ENCODE measurements at places on chromosomes 7 and 10.

- no peak for DNase-seq
These were observed 31.9 kb upstream of the SAMD8 start for GRCh38 chr10:75079436-75080083.

DNA sequence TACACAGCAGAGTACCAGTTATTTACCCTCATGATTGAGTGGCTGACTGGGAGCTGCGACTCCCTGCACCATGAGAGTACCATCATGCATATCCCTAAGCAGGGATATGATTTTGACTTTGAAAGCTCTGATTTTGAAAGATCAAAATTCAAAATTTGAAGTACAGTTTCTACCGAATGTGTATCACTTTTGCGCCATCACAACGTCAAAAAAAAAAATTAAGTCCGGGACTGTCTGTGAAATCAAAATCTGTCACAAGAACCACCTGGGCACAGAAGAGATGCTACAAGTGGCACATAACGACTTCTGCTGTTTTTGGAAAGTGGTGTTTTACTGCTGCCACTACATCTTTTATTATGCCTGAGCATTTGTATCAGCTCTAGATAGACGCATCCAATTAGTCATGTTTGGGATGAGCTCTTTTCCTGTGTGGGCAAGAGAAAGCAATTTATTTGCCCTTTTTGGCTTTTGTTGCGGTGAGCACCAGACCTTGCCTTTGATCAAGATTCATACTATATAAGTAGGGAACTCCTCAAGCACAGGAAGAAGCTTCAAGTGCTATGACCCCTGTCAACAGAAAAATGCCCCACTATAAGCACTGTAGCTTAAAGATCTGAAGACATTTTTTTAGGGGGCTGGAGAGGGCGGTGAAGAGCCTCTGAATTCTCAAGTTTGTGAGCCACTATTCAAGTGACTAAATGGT is 10.7 kb downstream of the MTPN start:
- DNase-seq, result no peak

DNA sequence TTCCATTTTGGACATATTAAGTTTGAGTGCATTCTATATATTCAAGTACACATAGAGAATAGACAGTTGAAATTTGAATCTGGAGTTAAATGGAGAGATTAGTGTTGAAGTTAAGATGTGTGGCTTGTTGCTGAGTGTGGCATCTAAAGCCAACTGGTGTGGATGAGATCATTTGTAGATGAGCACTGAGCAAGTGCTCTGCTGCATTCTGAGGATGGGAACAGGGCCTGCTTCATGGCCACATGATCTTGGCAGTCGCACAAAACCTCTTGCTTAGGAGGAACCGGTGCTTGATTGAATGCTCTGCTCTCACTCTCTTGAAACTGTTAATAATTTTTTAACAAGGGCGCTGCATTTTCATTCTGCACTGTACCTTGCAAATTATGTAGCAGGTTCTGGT is 62.0 kb downstream of the EPDR1 start:
- DNase-seq, result no peak

DNA sequence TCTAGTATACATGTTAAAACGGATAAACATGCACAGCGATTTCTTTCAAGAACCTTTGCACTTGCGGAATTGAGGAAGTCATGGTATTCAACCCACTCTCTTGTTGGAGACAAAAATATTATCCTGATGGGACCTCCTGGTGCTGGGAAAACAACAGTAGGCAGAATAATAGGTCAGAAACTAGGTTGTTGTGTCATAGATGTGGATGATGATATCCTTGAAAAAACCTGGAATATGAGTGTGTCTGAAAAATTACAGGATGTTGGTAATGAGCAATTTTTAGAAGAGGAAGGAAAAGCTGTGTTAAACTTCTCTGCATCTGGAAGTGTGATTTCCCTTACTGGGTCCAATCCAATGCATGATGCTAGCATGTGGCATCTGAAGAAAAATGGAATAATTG is 6.9 kb downstream of the THNSL1 start:
- DNase-seq, result no peak

- no peak for DNase-seq
These were observed 51.4 kb downstream of the HECW1 start for GRCh38 chr7:43163885-43164284.

GRCh38 chr10:48554656-48555055 is 50.2 kb downstream of the ARHGAP22 start:
- DNase-seq, result no peak

DNA sequence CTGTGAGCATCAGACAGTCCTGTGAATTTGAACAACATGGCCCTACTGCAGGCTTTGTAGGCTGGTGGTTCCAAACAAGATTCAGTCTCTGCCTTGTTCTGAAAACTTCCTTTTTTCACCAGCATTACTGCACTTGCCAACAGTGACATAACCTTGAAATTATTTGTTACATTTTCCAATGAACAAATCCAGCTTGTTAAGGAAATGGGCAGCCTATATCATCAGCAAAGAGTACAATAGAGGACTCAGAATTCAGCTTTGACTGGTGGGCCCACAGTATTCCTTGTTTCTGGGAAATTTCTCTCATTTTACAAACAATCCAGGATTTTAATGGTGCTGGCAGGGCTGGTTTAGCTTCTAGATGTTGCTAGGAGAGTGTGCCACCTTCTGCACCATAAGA is 703.7 kb upstream of the FZD8 start:
- no peak for DNase-seq

DNA sequence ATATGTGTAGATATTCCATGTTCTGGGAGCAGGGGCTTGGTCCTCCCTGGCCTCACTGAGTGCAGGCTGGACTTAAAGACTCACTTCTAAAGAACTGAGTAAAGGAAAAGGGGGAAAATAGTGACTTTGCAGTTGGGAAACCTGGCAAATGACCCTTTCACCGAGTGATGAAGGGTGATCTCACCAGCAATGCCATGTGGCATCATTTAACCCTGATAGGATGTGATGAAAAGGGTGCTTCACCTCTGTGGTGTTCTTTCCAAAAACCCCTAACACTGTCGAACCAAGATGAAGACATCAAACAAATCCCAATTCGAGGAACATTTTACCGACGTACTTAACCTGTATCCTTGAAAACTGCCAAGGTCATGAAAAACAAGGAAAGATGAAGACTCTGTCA is 71.9 kb downstream of the AOAH start:
- DNase-seq, result no peak

DNA sequence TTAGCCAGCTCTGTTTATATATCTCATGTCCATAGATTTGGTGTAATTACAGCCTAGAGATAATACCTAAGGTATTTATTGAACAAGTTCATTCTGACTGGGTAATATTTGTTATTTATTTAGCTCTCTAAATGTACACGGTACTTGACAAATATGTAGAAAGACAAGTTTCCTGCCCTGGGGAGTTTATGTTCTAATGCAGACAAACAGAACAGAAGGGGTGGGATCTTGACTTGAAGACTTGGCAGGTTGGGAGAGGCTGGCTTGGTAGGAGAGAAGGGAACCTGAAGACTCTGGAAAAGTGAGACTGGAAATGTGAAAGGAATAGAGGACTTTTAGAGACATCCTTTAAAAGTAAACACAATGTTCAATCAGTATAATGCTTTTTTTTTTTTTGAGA is 97.7 kb upstream of the CDK6 start:
- DNase-seq, result no peak

DNA sequence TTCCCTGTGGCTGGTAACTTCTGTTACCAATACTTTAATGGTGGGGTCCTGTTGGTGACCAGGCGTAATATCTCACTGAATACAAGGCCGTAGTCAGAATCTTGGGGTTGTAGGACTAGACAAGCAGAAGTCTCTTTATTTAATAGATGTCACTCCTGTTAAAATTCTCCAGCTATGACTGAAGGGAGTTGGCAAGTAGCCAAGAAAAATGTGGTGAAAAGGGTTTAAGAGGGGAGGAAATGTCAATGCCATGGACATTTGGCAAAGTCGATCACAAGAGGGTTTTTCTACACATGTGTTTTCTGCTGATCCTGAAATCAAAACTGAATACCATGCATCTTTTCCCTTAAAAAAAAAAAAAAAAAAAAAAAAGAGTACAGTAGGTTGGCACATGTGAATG is 533.5 kb downstream of the AUTS2 start:
- no peak for DNase-seq
